ENCODE measurements at places on chromosomes 2 and 18.

GRCh38 chr2:239393388-239393940, 7.4 kb downstream of the HDAC4 start:
- DNase-seq: no peak

GRCh38 chr2:171160956-171161740, 455 bp upstream of the TLK1 start:
- peak; percentile 23 for DNase-seq

- no peak for DNase-seq
These were observed 317.5 kb upstream of the RAB6C start for GRCh38 chr2:129661935-129662334.

- DNase-seq: no peak
These were observed 67.0 kb upstream of the TCF7L1 start for GRCh38 chr2:85066006-85066740.

GRCh38 chr18:66078925-66079800, 328.4 kb downstream of the CDH7 start:
- no peak for DNase-seq

- DNase-seq: no peak
These were observed 198.9 kb downstream of the ACKR3 start for GRCh38 chr2:236768393-236769140.

DNA sequence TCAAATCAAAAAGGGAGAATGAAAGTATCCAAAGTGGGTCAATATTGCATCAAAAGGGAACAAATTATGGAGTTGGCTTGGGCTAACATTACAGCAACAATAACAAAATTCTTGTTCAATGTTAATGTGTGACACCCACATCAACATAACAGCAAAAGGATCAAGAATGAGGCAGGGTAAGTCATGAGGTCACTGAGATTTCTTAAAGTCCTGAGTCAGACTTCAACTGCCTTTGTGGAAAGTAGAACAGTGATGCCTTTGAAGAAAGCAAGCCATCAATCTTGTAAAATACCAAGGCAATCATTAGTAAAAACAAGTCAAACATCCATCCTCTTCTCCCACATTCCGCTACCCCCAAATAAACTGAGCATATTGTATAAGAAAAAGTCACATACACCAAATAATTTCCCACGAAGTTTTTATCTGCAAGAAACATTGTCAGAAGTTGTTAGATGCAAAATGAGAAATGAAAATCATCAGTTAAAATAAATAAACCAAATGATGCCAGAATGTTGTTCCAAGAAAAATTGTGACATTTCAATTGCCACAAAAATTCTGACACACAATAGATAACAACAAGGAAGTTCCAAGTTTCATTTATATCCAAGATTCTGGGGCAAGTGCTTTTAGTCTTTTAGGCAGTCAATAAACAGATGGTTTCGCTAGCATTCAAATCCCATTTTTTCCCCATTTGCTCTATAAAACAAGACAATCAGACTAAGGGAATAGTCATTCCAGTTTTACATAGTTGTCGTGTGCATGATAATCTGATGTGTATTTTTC, 216.1 kb upstream of the SETBP1 start:
- DNase-seq: no peak

GRCh38 chr2:133378928-133379549, 189.2 kb downstream of the NCKAP5 start:
- DNase-seq: no peak

GRCh38 chr2:53058526-53058925, 709.1 kb upstream of the CHAC2 start:
- DNase-seq: no peak

DNA sequence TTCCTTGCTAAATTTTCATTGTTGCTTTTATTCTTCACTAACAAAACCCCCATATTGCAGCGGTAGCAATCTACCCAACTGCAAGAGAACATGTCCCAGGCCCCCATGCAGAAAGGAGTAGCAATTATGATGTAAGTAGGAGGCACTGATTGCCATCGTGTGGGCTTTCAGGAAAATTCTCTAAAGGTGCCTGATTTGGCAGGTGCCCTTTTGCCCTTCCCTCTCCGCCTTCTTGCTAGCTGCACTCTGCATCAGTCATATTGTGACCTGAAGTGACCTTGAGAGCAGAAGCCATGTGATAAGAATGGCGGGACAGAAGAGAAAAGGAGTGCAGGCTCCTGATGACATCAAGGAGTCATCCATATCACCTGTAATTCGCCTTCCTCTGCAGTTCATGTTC, 112.1 kb downstream of the NCKAP5 start:
- DNase-seq: no peak

DNA sequence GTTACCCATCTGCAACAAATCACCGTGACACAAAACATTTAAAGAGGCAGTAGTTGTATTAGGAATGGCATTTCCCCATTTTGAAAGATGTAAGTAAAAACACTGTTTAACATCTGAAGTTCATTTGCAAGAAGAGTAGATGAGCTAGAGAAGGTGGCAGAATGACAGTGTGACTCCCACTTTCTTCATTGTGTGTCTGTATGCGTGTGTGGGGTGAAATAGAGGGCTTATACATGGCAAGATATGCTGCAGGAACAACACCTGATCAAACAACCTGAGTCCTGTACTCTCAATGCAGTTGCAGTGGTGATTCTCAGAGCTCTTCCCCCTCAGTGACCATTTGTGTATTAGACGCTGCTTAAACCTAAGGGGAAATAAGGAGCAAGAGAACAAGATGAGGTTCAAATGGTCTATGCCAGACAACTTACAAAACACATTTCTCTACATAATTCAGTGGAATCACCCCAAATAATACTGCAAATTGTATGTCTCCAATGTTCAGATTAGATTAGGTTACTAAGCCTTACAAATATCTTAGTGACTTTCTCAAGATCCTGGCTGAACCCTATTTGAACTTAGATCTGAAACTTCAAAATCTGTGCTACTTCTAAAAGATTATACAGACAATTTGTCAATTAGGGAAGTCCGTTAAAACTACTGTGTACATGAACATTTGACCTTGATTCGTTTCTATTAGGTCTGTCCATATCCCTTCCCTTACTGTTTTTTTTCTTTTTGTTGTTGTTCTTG, 230.1 kb downstream of the LRRTM1 start:
- DNase-seq: no peak

DNA sequence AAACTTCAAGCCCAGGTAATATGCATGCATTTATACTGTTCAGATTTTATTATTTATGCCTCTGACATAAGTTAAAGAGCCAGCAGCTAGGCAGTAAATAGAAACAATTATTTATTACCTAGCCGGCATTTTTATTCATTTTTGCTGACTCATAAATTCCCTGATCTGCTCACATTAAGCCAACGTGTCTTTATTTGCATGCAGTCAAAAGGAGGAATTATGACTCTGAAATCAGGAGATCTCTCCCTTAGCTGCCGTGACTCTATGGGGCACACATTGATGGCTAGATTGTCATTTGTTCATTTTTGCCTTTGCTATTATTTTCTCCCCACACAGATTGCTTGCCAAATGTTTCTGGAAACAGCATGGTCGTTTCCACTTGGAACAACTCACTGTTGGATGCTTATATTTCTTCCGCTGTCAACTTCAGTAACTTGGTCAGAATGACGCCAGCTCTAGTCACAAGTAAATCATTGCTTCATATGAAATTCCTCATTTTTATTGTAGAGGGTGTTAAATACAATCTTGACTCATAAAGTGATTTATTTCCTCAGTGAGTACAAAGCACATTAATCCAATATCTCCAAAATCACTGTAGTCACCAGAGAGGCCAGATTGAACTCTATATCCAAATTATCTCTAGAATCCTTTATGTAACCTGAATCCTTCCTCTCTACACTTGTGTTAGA, 15.9 kb upstream of the ZBTB14 start:
- no peak for DNase-seq

DNA sequence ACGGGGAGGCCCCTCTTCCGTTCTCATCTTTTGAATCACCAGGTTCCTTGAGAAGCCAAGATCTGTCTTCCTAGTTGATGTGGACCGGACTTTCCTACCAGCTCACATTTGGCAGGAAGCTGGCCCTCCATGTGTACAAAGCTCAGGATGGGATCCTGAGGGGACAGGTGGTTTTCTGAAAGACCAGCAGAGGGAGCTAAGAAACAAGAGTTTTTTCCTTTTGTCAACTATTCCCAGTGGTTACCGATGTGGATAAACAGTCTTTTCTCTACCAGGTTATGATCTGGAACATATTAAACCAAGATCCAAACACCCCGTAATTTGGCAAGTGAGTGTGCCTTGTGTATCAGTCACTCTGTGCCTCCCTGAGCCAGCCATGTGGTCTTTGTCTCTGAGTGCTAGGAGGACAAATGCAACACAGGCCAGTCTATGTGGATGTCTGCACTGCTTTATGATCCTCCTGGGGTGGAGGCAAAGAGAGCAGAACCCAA, 25.1 kb upstream of the ARHGAP25 start:
- DNase-seq: no peak
